ENCODE measurements at places on chromosomes 12 and 14.
A peak's percentile ranks its signal among the peaks of the same experiment; 100 is the strongest.

- DNase-seq = no peak
These were observed 25.6 kb downstream of the SENP1 start for GRCh38 chr12:48080285-48080684.

- DNase-seq = no peak
These were observed 28.7 kb downstream of the ARID4A start for GRCh38 chr14:58327019-58327418.

GRCh38 chr12:116677202-116677661 lies 60.6 kb downstream of the SPRING1 start:
- DNase-seq = no peak

- DNase-seq = no peak
These were observed 74.3 kb downstream of the SUSD6 start for GRCh38 chr14:69685716-69686115.

GRCh38 chr14:87840906-87841305 lies 152.1 kb downstream of the GALC start:
- no peak for DNase-seq

- DNase-seq = no peak
These were observed 50.7 kb downstream of the ELK3 start for GRCh38 chr12:96244826-96245225.

DNA sequence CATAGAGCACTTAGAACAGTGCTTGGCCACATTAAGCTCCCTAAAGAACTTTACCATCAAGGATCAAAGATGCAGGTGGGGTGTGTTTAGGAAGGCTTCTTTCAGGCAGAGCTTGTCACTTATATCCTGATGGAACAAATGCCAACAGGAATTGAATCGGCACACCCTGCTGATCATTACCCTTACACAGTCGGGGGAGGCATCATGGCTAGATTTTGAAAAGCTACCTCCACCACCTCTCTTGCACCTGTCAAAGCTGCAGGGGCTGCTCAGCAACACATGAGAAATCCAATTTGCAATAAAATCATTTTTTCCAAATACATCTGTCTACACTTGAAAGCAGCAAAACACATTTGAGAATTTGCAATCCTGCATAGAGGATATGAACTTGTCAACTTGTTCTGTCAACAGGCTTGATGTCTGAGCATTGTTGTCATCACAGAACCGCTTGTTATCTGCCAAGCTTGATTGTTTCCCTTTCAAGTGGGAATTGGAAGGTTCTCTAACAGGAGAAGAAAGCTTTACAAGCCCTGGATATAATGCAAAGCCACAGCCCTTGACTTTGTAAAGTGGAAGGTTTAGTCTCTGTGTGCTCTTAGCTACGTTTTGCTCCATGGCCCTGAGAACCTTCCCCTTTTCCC lies 24.6 kb upstream of the TRIM9 start:
- no peak for DNase-seq

- no peak for DNase-seq
These were observed 82.6 kb upstream of the IGF1 start for GRCh38 chr12:102562836-102563425.

GRCh38 chr12:48768147-48768546 lies 20.7 kb downstream of the ADCY6 start:
- no peak for DNase-seq

DNA sequence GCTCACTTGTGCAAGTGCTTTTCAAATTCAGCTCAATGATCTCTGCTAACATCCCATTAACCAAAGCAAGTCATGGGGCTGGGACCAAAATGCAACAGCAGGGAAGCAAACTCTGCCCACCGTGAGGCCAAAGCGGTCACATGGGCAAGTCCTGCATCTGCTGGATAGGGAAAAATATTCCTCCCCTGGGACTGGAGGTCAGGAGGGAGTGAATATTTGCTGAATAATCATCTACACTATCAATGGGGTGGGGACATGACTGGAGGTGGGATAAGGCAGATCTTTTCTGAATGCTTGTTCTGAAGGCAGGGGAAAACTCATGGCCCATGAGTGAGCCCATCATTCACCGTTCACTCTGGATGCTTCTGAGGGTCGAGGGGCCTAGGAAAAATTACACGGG lies 45.1 kb upstream of the VRK1 start:
- no peak for DNase-seq

GRCh38 chr12:70309348-70309747 lies 56.7 kb upstream of the KCNMB4 start:
- no peak for DNase-seq

- DNase-seq = no peak
These were observed 138.7 kb downstream of the ETV6 start for GRCh38 chr12:11787933-11788849.

DNA sequence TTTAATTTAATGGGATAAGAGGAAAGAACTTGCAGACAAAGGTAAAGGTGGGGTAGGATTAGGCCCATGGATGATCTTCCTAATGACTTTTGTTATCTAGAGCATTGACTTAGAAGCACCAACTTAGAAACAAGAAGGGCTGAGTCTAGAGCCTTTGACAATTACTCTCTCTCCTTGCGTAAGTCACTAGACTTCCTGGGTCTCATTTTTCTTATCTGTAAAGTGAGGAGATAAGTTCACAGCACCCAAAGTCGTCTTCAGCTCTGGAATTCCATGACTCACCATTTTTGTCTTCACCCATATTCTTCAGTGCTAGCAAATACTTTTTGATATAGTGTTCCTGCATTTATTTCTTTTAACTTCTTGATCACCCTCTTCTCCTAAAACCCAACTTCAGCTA lies 75.7 kb downstream of the SSPN start:
- DNase-seq = no peak

- DNase-seq = no peak
These were observed 149.0 kb upstream of the PRMT8 start for GRCh38 chr12:3342051-3342450.

DNA sequence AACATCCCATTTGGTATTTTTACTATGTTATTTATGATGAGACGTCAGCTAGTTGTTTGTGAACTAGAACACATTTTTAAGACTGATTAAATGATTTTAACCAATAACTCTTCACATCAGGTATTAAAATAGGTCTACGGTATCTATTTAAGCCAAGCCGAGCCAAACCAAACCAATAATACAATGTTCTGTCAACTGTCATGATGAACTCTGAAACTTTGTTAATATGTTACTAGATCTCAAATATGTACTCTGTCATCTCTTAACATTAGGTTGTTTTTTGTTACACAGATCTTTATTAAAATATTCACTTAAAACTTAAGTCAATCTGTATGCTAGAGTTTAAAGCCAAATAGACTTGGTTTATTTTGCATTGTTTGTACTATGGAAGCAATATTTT lies 1.0 kb downstream of the ART4 start:
- DNase-seq = no peak

DNA sequence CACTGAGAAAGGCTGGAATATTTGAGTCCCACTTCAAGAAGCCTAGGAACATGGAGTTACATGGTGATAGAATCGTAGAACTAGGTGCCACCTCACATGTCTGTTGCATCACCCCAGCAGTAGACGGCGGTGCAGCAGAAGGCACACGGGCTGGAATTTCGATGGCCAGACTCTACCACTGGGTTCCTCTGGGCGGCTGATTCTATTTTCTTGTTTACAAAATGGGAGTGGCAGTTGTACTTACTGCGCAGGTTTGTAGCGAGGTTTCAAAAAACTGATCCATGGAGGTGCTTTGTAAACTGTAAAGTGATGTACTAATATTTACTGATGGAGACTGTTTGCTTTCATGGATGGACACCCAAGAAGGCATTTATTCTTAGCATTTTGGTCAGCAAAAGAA lies 45.7 kb downstream of the WDR20 start:
- DNase-seq = no peak

GRCh38 chr14:67317822-67318221 lies 41.8 kb downstream of the ATP6V1D start:
- DNase-seq = no peak

DNA sequence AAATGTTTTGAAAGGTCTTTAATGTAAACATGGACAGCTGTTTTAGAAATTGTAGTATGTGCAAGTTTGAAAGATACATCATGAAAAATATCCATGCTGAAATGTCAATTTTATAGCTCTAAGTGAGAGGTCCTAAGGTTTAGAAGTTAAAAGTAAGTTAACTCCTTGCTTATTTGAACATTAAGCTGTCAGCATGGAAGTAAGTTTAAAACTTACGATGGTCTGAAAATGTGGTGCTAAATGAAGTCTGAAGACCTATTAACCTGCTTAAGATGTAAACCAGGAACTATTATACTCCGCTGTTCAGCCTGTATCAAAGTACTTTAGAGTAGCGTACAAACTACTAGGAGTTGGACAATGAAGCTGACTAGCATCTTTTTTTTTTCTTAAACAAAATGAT lies 1082.4 kb downstream of the TMTC2 start:
- no peak for DNase-seq

DNA sequence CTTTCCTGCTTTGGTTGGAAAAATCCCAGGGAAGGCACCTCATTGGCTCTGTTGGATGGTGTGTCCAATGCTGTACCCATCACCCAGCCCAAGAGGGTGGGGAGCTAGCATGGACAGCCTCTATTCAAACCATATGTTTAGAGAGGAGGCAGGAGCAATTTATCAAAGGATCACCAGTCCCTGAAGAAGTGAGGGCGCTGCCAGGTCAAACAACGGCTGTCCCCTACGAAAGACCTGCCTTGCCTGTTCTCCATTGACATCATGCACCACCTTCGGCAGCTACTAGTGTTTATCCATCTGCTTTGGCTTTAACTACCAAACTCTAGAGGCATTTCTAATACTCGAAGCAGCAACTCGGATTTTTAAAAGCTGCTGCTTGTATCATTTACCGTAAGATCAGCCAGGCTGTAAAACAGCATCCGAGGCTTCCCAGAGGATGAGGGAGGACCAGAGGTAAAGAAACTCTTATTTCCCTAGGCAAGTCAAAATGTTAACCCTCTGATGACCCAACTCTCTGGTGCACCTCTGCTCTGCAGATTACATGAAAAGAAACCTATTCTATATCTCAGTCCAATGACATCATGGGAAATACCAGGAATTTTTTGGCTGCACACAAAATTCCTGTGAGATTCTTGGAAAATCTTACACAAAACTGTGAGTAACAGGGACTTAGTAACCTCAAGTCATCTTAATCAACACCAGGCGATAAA lies 720.9 kb upstream of the TBX3 start:
- DNase-seq = no peak

DNA sequence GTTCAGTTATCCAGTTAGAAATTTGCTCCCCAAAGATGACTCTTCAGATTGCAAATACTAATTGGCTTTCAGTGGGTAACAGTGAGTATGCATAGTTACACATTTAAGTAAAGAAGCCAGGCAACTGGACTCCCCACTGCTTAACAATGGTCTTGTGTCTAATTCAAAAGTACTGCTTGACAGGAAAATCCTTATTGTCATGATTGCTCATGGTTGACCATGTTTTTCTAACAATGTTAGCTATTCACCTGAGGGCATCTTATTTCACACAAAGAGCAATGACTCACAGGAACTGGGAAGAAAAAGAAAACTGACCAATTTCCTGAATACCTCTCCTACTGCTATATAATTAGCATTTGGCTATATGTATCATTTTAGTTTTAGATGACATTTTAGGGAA lies 33.7 kb upstream of the ALG10B start:
- DNase-seq = no peak

GRCh38 chr12:84973026-84973425 lies 60.4 kb upstream of the SLC6A15 start:
- no peak for DNase-seq

DNA sequence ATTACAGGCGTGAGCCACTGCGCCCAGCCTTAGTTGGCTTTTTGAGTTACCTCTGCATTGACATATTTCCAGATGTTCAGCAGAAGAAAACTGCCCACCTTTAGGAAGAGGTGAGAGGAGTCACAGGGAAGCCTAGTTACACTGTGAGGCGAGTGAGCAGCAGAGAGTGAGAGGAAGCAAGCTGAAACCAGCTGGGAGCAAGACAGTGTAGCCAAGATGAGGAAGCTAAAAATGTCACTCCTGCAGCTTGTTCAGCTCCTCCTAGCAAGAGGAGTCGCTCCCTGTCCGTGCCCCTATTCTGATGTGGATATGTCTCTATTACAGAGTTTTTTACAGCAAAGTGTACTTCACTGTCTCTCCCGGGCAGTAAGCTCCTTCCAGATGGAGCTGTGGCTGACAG lies 127.6 kb downstream of the GXYLT1 start:
- DNase-seq = no peak

DNA sequence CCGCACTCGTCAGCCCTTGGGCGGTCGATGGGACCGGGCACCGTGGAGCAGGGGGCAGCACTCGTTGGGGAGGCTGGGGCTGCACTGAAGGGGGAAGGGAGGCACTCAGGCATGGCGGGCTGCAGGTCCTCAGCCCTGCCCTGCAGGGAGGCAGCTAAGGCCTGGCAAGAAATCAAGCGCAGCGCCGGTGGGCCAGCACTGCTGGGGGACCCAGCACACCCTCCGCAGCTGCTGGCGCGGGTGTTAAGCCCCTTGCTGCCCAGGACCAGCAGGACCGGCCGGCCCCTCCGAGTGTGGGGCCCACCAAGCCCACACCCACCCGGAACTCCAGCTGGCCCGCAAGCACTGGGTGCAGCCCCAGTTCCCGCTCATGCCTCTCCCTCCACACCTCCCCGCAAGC lies 35.7 kb upstream of the YAF2 start:
- DNase-seq = no peak

DNA sequence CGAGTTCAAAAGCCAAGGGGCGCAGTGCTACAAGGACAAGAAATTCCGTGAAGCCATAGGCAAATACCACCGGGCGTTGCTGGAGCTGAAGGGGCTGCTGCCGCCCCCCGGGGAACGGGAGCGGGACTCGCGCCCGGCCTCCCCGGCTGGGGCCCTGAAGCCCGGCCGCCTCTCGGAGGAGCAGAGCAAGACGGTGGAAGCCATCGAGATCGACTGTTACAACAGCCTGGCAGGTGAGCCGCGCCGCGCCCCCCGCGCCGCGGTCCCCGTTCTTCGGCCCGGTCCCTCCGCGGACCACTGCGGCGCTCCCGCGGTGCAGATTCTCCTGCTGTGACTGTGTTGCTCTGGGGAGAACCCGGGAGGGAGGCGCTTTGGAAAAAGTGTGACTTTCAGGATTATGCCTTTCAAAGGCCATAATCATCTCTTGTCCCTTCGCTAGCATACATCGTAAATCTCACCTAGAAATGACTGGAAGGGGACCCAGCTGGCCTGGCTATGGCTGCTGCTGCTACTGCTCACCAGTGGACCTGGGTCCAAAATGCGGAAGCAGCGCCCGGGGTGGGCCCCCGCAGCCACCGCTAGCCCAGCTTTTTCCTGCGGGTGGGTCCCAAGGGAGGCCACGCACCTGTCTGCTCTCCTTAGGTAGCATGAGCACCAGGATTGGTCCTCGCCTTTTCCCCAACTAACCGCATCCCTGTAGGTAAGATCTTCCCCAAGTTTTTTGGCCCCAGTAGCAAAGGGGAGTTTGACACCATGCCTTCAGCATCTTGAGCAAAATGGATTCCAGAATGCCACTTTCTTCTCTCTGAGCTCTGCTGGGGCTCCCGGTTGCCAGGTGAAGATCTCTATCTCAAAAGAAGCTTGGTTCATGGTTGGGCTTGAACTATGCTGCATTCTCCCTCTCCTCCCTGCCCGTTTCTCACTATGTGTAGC lies 853 bp downstream of the TTC9 start:
- DNase-seq = peak; percentile 27

Measured in naive thymus-derived CD8-positive, alpha-beta T cell (primary cell).